ENCODE measurements at places on chromosomes 3 and 15.
A peak's percentile ranks its signal among the peaks of the same experiment; 100 is the strongest.

DNA sequence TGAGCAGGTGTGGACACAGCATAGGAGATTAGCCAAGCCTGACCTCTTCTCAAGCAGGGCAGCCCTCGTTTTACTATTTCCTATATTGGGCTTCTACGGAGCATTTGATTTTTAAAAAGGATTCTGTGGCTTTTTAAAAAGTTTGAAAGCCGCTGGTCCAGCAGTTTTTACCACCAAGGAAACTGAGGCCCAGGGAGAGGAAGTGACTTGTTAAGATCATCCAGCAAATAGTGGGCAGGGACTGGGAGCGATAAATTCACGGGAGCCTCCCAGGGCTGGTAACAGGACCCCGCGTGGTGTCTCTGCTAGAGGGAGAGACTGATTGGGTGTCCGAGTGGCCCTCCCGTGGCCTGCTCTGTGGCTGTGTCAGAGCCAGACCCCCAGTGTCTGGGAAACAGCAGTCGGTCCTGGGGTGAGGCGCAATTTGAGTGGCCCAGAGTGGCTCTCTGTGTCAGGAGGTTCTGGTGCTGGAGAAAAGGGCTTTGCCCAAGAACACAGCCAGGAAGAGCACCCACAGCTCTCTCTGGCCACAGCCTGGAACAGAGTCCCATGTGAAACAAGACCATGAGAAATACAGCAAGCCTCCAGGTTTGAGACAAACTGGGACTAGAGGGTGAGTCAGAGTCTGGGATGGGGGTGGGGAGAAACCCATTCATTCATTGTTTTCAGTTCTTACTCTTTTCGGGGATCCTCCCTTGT is 4.2 kb downstream of the FURIN start:
- no peak for DNase-seq

GRCh38 chr3:53974324-53974723 is 82.7 kb upstream of the SELENOK start:
- no peak for DNase-seq

DNA sequence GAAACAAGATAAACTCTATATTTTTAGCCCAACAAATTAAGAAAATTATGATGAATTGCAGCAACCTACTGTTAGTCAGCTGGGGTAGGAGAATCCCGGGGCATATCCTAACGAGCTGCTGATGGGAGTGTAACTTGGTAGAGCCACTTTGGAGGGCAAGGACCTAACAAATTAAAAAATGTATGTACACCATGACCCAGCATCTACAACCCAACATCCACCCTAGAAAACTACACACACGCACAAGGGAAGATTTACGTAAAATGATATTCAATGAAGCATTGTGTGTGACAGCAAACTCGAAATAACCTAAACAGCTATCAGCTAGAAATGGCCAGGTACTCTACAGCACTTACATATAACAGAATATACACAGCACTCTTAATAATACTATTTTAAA is 1.9 kb downstream of the BCL2A1 start:
- DNase-seq: no peak

- no peak for DNase-seq
These were observed 41.9 kb downstream of the CCNL1 start for GRCh38 chr3:157117875-157118654.

DNA sequence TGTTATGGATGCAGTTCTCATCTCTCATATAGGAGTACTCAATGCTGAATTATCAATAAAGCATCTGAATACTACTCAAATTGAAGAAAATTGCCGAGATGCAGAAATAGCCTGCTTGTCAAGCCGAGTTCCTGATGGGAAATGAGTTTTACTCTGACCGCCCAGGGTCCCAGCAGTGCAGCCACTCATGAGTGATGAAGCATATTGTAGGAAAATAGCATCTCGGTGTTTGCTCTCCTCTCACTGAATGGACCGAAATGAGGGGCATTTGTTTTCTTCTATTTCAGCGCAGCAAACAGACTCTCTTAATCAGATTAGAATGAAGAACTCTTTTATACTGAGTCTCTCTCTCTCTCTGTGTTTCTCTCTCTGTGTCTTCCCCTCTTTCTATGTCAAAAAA is 190.0 kb downstream of the GABRB3 start:
- DNase-seq: no peak

- no peak for DNase-seq
These were observed 153.7 kb upstream of the HES1 start for GRCh38 chr3:193982258-193982659.

- no peak for DNase-seq
These were observed 11.3 kb upstream of the XRN1 start for GRCh38 chr3:142459096-142459495.

DNA sequence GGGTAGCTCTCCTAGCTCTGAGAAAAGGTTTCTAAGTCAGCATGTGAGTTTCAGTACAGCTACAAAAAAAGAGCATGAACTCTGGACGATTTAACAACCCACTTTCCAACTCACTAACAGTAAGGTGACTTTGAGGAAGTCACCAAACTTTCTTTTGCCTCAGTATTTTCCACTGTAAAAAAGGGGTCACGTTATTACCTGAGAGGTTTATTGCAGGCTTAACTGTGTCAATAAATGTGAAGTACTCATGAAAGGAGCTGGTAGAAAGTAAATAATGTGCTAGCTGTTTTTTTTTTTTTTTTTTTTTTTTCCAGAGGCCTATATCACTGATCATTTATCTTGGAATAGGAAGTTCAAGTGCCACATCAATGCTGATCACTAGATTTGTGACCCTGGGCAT is 89.3 kb downstream of the PLSCR2 start:
- no peak for DNase-seq

- DNase-seq: peak; percentile 34
These were observed 226.8 kb upstream of the IGF1R start for GRCh38 chr15:98421419-98422129.

- DNase-seq: peak; percentile 5
These were observed 1108.3 kb downstream of the ROBO1 start for GRCh38 chr3:78659386-78659987.

- DNase-seq: peak; percentile 36
These were observed at the start of gene DNAJB8 for GRCh38 chr3:128466840-128467541. Gene DNAJB8 (minus strand): TSS chr3:128466890. CDS start chr3:128463245, 3,645 bp downstream.

DNA sequence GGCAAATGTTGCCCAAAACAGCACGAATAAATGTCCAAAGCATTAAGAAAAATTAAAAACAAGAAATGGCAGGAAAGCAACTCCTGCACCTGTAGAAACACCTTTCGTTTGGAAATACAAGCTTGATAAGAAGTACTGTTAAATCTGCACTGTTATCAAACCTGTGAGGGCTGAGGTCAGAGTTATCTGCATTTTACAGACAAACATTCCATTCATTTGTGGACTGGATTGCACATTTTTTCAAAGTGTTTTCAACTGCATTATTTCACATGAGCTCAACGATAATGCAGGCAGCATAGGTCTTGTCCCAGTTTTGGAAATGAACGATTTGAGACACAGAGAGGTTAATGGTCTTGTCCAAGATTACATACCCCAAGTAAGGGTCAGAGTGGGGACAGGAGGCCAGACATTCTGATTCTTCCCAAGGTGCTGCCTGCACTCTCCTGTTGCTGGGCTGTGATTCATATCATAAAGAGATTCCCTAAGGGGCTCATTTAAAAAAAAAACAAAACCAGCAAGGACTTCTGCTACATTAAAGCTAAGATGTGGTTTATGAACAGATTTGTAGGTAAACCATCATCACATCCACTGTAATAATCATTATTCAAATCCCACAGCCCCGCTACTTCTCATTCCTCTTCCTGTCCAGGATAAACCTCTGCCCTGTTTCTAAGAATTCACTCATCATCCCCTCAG is 13.0 kb downstream of the GUCA1C start:
- no peak for DNase-seq

DNA sequence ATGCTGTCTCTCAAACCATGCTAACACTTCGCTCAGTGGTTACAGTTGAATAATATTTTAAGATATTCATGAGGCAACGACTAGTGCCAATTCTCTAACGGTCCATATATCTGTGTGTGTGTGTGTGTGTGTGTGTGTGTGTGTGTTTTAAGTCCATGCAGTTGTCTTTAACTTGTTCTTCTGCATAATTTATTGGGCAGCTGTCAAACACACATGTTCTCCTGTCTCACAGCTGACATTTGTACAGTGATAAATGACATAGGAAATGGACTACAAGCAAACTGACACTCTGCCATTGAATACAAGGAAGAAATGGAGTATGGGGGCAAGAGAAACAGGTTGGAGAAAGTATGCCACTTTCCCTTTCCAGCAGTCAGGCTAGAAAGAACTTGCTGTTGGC is 172.0 kb downstream of the PDZRN3 start:
- DNase-seq: no peak

GRCh38 chr15:80214910-80215309 is 37.1 kb downstream of the CTXND1 start:
- no peak for DNase-seq

GRCh38 chr15:63501256-63502089 is 2.9 kb upstream of the USP3 start:
- DNase-seq: peak; percentile 58

DNA sequence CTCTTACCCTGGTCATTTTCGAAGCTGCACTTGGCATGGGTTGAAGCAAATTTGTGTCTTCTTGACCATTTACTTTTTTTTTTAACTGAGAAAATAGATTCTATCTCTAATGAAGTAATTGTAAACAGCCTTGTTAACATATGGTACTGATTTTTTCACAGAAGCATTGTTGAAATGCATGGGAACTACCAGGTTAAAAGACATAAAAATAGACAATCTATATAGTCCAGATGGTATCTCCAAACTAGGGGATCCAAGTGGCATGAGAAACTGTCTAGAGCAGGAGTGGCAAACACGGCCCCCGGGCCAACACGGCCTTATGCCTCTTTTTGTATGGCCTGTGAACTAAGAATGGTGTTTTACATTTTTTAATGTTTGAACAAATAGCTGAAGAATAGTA is 41.9 kb downstream of the CACNA1D start:
- DNase-seq: no peak

GRCh38 chr3:95511828-95512227 is 1302.6 kb upstream of the EPHA6 start:
- no peak for DNase-seq

DNA sequence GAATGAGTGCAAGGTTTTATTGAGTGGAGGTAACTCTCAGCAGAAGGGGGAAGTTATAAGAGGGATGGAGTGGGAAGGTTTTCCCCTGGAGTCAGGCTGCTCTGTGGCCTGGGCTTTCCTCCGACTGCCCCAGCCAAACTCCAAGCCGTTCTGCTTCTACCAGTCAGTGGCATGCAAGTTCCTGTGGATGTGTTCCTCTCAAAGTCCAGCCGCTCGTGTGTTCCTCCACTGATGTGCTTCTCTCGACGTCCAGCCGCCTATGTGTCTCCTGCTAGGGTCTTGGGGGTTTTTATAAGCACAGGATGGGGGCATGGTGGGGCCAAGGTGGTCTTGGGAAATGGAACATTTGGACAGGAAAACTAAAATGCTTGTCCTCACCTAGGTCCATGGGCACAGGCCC is 9.0 kb upstream of the U2SURP start:
- no peak for DNase-seq

DNA sequence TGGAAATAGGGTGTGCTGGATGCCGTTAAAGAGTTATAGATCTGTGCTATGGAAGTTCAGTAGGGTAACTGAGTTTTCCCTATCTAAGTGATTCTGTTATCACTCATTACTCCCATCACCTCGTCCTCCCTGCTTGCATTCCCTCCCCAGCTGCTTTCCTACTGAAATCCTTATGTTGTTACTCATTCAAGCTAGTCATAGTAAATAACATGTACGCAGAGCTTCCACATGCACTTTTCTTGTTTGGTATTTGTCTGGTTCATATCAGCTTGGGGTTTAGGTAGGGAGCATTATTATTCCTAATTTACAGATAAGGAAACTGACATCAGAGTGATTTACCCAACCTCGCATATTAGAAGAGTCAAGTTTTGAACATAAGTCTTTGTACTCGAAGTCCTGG is 135.1 kb downstream of the HCN4 start:
- no peak for DNase-seq

DNA sequence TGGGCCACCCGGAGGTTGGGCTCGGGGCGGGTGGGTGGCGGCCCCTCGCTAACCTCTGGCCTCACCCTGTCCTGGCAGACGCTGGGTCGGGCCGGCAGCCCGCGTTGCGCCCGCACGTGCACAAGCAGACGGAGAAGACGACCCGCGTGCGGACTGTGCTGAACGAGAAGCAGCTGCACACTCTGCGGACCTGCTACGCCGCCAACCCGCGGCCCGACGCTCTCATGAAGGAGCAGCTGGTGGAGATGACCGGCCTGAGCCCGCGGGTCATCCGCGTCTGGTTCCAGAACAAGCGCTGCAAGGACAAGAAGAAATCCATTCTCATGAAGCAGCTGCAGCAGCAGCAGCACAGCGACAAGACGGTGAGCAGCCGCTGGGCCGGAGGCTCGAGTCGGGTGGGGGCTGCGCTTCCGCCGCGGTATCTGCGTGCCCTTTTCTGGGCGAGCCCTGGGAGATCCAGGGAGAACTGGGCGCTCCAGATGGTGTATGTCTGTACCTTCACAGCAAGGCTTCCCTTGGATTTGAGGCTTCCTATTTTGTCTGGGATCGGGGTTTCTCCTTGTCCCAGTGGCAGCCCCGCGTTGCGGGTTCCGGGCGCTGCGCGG is 3.7 kb downstream of the ISL2 start:
- peak; percentile 27 for DNase-seq

GRCh38 chr3:122576174-122576940 is 1.1 kb upstream of the PARP15 start:
- DNase-seq: peak; percentile 60

GRCh38 chr3:81270603-81271379 is 490.7 kb downstream of the GBE1 start:
- no peak for DNase-seq

DNA sequence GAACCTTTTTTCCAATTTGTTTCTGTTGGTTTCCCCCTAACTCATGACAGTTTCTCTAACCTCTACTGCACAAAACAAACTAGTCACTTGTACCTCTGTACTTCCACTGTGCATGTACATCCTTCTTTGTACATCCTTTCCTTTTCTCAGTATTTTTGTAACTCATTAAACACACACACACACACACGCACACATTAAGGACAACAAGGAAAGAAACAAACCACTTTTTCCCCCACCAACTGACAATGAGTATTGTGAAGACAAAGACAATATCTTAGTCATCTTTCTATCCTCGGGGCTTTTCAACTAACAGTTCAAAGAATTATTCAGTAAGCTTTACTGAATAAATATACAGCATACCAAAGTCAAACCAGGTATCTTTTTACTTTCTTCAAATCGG is 170.5 kb downstream of the VPS13C start:
- no peak for DNase-seq

- no peak for DNase-seq
These were observed 35.2 kb downstream of the TSC22D2 start for GRCh38 chr3:150443331-150443741.

- peak; percentile 24 for DNase-seq
These were observed 22.0 kb downstream of the OR5H15 start for GRCh38 chr3:98188545-98188944.

- DNase-seq: no peak
These were observed 179.0 kb upstream of the PFN2 start for GRCh38 chr3:150149651-150150051.

DNA sequence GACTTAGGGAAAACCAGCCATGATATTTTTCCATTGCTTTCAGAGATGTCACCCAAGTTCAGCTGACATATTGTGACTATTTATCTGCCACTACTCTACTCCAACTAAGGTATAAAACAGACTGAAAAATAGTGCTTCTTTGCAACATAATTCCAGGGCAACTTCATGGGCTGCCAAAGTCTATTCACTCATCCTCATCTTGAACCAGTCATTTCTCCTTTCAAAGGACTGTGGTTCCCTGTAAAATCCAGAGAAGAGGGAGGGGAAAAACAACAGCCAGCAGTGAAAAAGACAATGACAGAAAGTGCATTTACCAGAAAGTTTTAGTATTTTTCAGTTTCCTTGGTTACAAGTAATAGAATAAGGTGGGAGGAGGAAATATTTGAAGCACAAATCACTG is 191.1 kb downstream of the EFHB start:
- DNase-seq: no peak

- peak; percentile 31 for DNase-seq
These were observed 208.6 kb downstream of the NFKBIZ start for GRCh38 chr3:102057781-102058421.
